ENCODE measurements at places on chromosomes 5 and 9.

DNA sequence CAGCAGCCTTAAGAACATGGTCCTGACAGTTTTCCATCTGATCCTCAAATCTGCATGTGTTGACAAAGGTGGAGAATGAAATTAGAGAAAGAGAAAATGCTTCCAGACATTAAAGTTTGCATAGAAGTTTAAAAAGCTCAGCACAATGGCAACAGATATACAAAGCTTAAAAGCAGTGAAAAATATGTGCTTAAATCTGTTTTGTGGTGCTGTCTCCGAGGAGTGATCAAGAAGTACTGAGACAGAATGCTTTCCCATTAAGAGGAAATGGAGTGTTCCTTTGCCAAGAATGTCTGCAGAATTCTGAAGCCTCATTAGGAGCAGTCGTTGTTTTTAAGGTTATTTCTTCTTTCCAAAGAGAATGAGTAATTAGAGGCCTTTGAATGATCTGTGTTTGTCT, 131.4 kb downstream of the MCTP1 start:
- no peaks in the 10 kb centered on the region for H3K27me3 ChIP-seq
- no peak overlapping the region for H3K4me3 ChIP-seq
- H3K36me3 ChIP-seq = no peaks in the 10 kb centered on the region
- no peak for DNase-seq
- no peak overlapping the region for H3K27ac ChIP-seq

- no peak overlapping the region for H3K27ac ChIP-seq
- H3K27me3 ChIP-seq = peaks cover 87% of the 10 kb centered on the region
- peaks cover 5% of the 10 kb centered on the region for H3K4me1 ChIP-seq
- DNase-seq = no peak
- no peak overlapping the region for H3K4me3 ChIP-seq
- no peaks in the 10 kb centered on the region for H3K36me3 ChIP-seq
Measured at GRCh38 chr9:130536701-130537107, 42.7 kb upstream of the FUBP3 start.

GRCh38 chr9:8895861-8896224, 1096.3 kb upstream of the DMAC1 start:
- H3K4me1 ChIP-seq = no peaks in the 10 kb centered on the region
- no peaks in the 10 kb centered on the region for H3K36me3 ChIP-seq
- H3K27me3 ChIP-seq = no peaks in the 10 kb centered on the region
- H3K27ac ChIP-seq = no peak overlapping the region
- DNase-seq = no peak

DNA sequence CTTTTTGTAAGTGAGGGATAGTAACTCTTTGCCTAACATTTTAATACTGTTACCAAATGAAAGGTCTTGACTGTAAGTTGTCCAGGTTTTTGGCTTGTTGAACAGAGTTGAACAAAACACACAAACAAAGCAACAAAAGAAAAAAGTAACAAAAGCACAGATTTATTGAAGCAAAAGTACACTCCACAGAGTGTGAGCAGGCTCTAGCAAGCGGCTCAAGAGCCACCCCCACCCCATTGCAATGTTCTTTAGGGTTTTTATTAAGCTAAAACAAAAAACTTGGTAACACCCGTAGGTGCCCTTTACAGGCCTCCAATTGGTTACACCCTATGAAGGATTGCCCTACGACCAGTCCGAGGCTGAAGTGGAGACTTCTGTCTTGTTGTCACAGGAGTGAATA, 197.4 kb upstream of the MAP3K1 start:
- DNase-seq = no peak
- H3K27me3 ChIP-seq = peaks cover 16% of the 10 kb centered on the region
- H3K36me3 ChIP-seq = no peaks in the 10 kb centered on the region
- H3K4me3 ChIP-seq = no peak overlapping the region
- peaks cover 4% of the 10 kb centered on the region for H3K4me1 ChIP-seq

GRCh38 chr5:32129074-32129598, 45.0 kb downstream of the GOLPH3 start:
- peaks cover 63% of the 10 kb centered on the region for H3K4me1 ChIP-seq
- H3K36me3 ChIP-seq = peaks cover 30% of the 10 kb centered on the region
- H3K27me3 ChIP-seq = no peaks in the 10 kb centered on the region

GRCh38 chr9:76101947-76102346, 211.5 kb downstream of the PCSK5 start:
- H3K4me1 ChIP-seq = no peaks in the 10 kb centered on the region
- peaks cover 12% of the 10 kb centered on the region for H3K27me3 ChIP-seq
- no peaks in the 10 kb centered on the region for H3K36me3 ChIP-seq
- no peak for DNase-seq
- no peak overlapping the region for H3K4me3 ChIP-seq
- no peak overlapping the region for H3K27ac ChIP-seq

DNA sequence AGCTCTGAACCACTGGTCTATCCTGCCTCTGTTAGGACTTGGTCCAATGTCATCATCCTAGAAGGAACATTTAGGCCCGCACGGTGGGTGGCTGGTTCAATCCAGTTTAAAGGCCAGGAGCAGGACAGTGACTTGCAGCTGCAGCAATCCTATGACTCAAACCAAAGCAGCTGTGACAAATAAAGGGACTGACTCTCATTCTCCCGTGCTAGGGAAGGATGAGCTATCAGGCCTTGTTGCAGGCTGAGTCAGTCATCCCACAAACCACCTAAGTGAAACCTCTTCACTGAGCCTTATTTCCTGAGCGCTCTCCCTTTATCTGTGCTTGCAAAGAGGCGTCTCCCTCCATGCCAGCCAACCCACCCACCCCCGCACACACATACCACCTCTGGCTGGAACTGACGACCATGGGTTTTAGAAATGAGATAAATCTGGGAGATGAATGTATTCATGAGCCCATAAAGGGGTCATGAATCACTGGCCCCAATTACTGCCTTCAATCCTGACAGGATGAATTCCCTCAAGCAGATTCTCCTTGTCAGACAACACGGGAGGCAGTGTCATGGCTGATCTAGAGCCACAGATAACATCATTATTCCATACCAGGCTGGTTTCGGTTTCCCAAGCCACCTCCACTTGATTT, 93.4 kb downstream of the KCNIP1 start:
- H3K4me1 ChIP-seq = no peaks in the 10 kb centered on the region
- DNase-seq = no peak

DNA sequence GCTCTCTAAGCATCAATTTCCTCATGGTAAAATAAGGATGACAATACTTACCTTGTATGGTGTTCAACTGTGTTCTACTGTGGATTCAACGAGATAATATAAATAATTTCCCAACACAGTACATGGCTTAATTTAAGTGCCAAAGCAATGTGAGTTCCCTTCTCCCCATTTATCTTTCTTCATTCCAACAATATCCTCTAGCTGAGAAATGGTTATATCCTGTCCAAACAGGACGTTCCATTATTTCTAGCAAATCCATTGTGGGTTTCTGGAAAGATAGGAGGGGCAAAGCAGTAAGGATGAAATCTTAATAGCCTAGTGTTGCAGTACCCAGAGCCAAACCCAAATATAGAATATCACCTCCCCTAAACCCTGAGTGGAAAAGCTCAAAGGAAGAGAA, 22.0 kb downstream of the ABCA1 start:
- H3K27me3 ChIP-seq = peaks cover 52% of the 10 kb centered on the region
- no peaks in the 10 kb centered on the region for H3K4me1 ChIP-seq
- no peak overlapping the region for H3K4me3 ChIP-seq
- H3K27ac ChIP-seq = no peak overlapping the region
- no peak for DNase-seq
- H3K36me3 ChIP-seq = peaks cover 2% of the 10 kb centered on the region
